Right cardiac atrium (tissue), 5 donors: ENCODE measurements at places on chromosomes 5 and 9. TPM values are rescaled to one million over a fixed set of nuclear protein-coding genes. Genes with fewer than 3 reads are reported as not detected.

GLDC gene
- 0.29 TPM for polyA plus RNA-seq

OR1Q1 gene
- not detected for polyA plus RNA-seq

SPATA31E1 gene
- polyA plus RNA-seq: not detected

GTF2H2C gene
- 12.3 TPM for polyA plus RNA-seq

FAM151B gene
- 0.59 TPM for polyA plus RNA-seq

FOXD4L4 gene
- polyA plus RNA-seq: 0.05 TPM

CNOT8 gene
- polyA plus RNA-seq: 19.6 TPM

PRLR gene
- polyA plus RNA-seq: 0.20 TPM

NUTM2F gene
- not detected for polyA plus RNA-seq

SLC45A2 gene
- 0.70 TPM for polyA plus RNA-seq

TCF7 gene
- 4.4 TPM for polyA plus RNA-seq

FAM200C gene
- 3.4 TPM for polyA plus RNA-seq
